LNCaP clone FGC (cell line): ENCODE measurements at places on chromosomes 3 and 15.

DNA sequence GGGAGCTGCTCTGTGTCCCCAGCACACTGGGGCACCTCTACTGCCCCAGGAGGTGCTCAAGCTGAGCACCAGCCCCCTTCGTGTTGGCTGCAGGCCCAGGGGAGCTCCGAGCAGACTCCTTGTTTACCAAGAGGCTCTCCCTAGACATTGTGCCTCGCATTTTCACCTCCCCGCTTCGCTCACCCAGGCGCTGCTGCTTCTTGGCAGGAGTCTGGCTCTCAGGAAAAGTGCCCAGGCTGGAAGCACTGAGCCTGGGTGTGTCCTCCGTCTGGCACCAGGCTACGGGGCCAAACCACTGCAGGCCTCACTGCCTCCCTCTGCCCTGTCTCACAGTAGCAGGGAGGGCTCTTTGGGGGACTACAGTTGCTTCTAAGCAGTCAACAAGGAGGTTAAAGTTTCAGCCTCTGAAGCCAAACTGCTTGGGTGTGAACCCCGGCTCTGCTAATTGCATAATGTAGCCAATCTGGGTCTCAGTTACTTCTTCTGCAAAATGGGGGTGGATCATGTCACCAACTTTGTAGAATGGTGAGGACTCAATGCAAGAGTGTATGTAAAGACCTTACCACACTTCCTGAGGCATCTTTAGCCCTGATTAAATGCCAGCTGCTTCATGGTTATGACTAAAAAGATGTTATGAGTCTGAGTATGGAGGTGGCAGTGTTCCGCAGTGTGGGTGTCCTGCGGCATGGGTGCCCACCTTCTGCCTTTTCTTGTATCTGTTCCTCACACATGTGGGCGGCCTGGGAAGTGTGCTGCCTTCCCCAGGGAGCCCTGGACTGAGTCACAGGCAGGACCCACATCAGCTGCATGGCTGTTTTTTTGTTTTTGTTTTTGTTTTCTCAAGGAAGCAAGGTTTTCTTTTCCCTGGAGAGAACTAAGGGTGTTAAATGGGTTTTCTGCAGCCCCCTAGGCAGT lies 88.9 kb downstream of the CLSTN2 start:
- DNase-seq, result peak; percentile 52

- no peak for DNase-seq
Observed at GRCh38 chr3:183777016-183777618, 48.3 kb downstream of the MAP6D1 start.

DNA sequence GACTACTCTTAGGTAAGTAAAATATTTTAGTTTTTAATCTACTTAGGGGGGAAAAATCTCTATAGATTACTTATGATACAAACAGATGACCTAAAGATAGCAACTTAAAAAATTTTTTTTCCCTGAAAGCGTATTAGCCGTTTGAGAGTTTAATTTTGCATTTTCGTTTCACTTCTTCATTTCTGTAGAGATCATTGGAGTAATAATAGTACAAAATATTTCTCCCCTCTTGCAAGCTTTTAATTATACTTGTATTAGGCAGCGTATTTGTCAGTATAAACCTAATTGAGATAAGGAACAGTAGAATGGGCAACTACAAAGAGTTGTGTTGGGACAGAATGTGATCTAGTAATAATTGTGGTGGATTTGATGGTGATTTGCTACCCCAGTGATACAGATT lies 10.3 kb downstream of the SKIL start:
- no peak for DNase-seq

DNA sequence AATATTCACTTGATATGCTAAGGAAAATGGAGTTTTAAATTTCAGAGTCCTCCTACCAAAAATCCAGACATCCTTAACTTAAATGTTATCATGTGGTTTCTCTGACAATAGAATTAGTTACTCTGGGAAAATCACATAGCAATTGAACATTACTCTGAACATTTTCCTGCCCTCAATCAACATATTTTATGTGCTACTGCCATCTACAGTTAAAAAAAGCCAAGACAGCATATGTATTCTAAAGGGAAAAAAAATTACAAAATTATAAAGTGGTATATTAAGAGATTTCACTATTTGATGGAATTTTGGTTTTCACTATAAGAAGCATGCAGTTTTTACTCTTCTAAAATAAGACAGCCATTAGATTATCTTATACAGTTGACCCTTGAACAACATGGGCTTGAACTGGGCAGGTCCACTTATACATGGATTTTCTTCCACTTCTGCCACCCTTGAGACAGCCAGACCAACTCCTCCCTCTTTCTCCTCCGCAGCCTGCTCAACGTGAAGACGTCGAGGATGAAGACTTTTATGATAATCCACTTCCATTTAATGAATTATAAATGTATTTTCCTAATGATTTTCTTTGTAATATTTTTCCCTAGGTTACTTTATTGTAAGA lies 122.3 kb downstream of the ATP1B3 start:
- DNase-seq, result no peak
